ENCODE measurements at places on chromosomes 7 and 10.

GRCh38 chr10:22518167-22518724 lies 172.9 kb downstream of the SPAG6 start:
- no peak for DNase-seq

GRCh38 chr7:128381161-128381821 lies 19.8 kb upstream of the PRRT4 start:
- DNase-seq = peak; percentile 52

DNA sequence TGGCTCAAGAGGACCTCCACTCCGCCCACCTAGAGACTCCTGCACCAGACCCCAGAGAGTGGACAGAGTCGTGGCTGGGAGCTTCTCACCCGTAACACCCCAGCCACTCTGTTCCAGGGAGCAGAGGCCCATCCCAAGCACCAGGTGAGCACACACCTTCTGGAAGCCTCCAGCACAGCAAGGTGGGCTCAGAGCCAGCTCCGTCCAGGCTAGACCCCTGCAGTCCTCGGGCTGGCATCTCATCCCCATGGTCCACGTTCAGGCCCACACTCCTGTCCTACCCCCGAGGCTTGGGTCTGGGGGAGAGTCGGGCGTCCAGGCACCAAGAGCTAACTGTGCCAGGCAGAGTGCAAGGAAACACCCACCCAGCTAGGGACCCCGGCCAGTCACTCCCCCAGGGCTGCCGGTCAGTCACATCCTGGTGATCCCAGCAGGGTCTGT lies 13.2 kb downstream of the PDGFA start:
- DNase-seq = no peak

DNA sequence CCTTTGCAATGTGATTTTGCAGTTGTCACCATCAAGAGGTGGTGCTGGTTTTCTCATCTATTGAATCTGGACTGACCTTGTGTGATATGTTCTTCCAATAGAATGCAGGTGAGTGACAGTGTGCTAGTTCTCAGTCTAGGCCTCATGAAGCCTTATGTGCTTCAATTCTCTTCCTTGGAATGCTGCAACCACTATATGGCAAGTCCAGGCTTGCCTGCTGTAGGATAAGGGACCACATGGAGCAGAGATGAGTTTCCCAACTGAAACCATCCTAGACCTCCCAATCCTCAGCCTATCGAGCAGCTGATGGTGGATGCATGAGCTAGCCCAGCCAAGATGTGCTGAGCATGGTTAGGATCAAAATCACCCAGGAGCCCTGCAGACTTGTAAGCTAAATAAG lies 32.6 kb upstream of the ARHGAP21 start:
- no peak for DNase-seq
